ENCODE measurements at places on chromosomes 2 and 18.
A peak's percentile ranks its signal among the peaks of the same experiment; 100 is the strongest.

DNA sequence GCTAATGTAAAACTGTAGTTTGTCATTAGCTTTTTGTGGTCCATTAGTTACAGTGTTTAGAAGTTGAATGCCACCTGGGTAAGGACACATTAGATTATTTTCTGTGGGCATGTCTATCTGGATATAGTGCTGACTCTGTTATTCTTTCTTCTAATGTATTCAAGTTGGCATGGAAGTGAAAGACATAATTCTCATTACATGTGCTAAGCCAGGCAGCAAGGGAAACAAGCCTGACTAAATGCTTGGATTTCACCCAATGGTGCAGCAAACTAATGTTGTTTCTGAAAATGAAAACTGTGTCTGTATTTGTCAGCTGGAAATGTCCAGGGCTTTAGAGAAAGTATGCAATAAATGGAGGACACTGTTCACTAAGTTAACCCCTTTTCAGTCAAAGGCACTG, 100.7 kb downstream of the NUP35 start:
- DNase-seq, result no peak

DNA sequence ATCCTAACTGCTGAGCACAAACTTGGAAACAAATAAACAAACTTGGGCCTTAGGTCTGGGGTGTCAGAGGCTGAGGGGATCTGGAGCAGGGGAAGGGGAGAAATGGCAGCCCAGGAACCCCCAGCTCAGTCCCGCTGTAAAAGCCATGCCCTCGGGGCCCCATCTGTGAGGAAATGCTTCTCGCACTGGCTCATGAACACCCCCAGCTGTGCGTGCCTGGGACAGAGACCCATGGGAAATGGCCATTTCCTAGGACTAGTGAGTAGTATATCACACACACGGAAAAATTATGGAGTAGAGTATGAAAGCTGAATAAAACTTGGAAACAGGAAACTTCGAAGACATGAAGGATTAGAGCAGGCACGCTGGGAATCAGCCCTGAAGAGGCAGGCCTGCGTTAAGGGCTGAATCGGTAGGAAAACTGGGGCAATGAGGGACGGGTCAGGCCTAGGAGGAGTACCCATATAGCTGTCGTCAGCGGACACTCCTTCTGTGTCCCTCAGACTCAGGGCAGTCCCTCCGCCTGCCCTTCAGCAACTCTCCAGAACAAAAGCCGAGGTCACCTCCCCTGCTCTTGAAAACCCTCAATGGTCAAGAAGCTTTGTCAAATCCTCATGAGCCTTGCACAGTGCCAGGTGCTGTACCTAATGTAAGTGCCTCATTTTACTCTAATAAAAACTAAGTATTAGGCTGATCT, 120.8 kb upstream of the ODC1 start:
- DNase-seq, result no peak

DNA sequence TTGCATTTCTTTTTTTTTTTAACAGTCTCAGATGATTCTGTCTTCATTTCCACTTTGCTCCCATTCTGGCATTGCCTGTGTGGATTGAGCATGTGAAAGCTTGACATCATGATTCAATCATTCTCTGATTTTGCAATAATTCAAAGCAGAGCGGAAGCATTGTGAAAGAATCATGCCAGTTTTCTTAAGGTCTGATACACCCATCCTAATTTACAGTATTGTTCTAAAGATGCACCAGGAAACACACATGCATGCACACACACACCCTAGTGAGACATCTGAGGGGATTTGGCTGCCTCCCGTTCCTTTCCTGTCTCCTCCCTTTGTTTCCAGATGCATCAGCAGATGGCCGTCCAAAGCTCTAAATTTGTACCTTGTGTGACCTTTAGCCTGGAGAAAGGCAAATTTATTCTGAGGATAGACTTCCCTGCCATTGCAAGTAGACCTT, 97.3 kb downstream of the FMNL2 start:
- DNase-seq, result no peak

DNA sequence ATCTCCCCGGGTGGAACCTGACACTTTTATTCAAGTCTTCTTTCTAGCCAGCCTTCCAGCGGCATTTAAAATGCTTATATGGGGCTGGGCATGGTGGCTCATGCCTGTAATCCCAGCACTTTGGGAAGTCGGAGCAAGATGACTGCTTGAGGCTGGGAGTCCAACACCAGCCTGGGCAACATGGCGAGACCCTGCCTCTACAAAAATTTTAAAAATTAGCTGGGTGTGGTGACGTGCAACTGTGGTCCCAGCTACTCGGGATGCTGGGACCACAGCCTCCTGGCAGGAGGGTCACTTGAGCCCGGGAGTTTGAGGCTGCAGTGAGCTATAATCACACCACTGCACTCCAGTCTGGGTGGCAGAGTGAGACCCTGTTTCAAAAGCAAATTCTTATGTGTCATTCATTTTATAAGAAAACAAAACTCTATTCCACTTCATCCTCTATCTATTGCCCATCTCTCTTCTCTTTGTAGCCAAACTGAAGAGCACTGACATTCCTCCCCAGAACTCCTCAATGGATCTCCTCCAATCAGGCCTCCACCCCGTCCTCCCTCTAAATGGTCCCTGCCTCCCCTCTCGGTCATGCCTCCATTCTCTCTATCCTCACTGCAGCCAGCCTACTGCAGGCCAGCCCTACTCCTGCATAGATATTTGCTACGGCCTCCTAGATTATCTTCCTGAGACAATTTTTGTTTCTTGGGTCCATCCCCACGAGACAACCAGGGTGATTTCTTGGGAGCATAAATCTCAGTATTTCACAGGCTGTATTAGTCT, 18.0 kb upstream of the RHOB start:
- no peak for DNase-seq

- no peak for DNase-seq
These were observed 110.5 kb downstream of the CCDC148 start for GRCh38 chr2:158346032-158346431.

DNA sequence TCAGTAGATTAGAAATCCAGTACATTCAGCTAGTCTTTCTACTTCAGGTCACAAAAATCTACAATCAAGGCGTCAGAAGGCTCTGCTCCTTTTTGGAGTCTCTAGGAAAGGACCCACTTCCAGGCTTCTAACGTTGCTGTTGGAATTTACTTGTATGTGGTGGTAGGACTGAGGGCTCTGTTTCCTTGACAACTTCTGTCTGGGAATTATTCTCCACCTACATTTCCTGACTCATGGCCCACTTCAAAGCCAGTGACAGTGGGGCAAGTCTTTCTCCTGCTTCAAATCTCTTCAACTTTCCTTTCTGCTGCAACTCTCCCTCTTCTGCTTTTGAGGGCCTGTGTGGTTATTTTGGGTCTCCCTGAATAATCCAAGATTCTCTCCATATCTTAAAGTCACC, 10.4 kb upstream of the TMX3 start:
- no peak for DNase-seq

GRCh38 chr2:66962716-66963115, 434.4 kb upstream of the ETAA1 start:
- no peak for DNase-seq

GRCh38 chr2:19348692-19349091, 9.7 kb downstream of the OSR1 start:
- DNase-seq, result no peak

DNA sequence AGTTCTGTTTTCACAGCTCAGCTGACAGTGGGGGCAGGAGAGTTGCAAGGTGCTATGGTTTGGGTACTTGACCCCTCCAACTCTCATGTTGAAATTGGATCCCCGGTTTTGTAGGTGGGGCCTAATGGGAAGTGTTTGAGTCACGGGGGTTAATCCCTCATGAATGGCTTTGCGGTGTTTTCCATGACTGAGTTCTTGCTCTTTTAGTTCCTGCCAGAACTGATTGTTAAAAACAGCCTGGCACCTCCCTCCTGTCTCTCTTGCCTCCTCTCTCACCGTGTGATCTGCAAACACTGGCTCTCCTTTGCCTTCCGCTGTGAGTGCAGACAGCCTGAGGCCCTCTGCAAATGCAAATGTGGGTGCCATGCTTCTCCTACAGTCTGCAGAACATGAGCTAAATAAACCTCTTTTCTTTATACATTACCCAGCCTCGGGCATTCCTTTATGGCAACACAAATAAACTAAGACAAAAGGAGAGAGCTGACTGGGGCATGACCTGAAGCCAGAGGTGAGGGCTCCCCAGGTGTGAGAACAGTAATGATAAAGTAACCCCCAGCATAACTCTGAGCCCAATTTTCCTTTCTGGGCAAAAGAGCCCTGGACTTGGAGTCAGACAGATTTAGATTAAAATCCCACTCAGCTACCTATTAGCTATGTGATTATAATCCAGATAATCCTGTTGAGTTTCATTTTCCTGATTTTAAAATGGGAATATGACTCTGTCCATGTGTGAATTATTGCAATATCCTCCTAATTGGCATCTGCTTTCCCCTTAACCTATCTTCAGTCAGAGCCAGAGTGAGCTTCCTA, 64.9 kb upstream of the CAPN13 start:
- no peak for DNase-seq

DNA sequence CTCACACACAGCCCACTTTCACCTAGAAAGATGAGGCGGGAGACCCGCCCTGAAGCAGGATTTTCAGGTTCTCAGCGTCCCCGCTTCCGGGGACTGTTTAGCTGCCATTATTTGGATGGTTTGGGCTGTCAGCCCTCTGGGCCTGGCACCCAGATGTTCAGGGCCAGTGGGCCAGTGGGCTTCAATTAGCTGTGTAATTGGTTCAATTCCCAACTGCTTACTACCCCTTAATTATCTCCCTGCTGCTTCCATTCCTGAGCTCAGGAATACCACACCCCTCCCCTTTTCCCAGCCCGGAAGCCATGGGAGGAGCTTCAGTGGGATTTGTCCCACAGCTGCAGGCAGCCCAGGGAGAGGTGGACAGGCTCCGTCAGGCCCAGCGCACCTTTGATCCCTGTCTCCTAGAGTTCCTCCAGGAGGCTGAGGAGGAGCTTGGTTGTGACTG, 114.1 kb upstream of the MYCN start:
- DNase-seq, result peak; percentile 41

DNA sequence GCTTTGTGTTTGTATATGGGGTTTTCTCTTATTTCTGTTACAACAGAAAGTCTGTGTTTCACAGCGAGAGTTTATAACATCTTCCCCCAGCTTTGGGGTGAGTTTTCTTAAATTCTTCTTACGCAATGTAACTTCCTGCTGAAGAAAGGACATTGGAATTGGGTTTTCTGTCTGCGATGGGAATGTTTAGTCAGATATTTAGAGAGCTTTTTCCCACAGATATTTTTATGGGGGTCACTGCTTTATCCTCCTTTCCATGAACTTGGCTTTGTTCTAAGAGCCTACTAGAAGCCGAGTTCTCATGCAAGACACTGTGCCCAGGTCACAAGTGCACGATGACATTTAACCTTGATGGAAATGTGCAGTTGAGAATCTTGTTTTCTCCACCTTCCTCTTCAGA, 22.1 kb downstream of the B3GNT2 start:
- no peak for DNase-seq

- no peak for DNase-seq
These were observed 95.3 kb downstream of the TMEM247 start for GRCh38 chr2:46574457-46575355.

DNA sequence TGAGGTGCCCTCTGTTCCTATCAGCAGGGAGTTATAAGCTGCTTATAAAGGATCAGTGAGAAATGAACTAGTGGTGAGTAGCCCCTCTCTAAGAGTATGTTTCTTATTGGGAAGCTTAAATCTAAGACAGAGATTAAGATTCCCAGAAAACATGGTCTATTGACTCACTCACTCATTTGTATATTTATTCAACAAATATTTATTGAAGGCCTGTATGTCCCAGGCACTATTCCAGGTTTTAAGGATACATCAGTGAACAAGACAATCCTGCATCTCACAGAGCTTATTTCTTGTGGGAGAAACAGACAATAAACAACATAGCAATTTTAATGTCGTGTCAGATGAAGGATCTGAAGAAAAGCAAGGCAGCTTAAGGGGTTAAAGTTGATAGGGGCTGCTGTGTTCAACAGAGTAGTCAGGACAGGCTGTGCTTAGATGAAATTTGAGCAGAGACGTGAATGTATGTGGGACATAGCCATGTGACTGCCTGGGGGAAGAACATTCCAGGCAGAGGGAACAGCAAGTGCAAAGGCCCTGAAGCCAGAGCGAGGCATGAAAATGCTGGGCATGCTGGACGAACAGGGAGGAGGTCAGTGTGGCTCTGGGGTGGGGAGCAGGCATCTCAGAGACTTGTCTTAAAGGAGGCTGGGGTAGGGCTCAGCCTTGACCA, 14.8 kb upstream of the PSD4 start:
- no peak for DNase-seq

DNA sequence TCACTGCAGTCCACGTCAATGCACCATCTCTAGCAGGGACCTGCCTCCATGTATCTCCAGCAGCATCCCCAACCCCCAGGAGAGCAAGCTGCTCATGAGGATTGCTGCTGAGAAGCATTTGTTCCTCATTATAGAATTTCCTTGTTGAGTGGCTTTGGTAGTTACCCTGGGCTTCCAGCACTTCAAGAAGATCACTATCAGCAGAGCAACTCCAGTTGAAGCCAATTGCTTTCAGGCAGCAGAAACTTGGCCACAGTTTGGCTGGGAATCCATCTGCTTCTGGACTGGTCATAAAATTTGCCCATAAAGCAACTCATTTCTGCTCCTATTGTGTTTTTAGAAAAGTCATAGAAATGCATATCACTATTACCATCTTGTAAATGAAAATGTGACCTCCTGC, 17.4 kb downstream of the TRPM8 start:
- DNase-seq, result no peak

GRCh38 chr2:68717305-68717661, 17.3 kb upstream of the ARHGAP25 start:
- DNase-seq, result no peak

DNA sequence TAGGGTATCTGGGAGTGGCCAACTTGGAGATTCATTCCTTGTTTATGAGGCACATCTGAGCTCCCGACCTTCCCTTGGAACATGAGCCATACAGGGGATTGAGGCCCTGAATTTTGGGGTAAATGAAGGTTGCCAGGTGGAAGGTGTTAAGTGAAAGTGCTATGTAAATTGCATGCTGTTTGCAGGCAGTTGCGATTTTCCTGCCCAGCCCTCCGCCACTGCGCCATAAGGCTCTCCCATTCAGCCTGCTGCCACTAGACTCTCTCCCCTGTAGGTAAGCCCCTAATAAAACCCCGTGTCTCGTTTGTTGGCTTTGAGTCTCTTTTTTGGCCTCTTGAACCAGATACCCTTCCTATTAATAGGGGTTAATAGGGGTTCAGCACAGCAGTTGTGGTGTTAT, 33.8 kb downstream of the PCARE start:
- DNase-seq, result no peak

DNA sequence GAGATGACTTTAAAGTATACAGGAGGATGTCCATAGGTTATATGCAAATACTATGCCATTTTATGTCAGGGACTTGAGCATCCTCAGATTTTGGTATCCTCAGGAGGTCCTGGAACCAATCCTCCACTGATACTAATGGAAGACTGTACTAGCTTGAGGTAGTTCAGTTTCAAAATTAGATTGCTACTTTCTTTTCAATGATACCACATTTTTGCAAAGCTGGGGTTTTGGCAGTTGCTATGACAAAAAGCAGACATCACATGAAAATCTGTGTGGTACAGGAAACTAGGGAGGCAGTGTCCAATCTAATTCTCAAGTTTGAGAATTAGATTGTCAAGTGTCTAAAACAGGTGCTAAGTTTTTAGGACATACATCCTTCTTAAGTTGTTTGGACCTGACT, 14.2 kb downstream of the EHBP1 start:
- no peak for DNase-seq

GRCh38 chr2:230907361-230908091, 17.5 kb downstream of the GPR55 start:
- DNase-seq, result no peak

GRCh38 chr18:51059969-51060368, 30.0 kb downstream of the SMAD4 start:
- DNase-seq, result no peak

Measured in HuH-7.5 (cell line).